H1 (cell line): ENCODE measurements at places on chromosomes 3 and 15.

GRCh38 chr3:30227571-30228301, 378.7 kb upstream of the TGFBR2 start:
- DNase-seq, result no peak

GRCh38 chr3:189040656-189041335, 131.0 kb upstream of the TPRG1 start:
- DNase-seq, result no peak

- no peak for DNase-seq
Measured at GRCh38 chr15:85950101-85950500, 129.6 kb upstream of the AGBL1 start.

GRCh38 chr3:171901615-171902312, 58.6 kb downstream of the TMEM212 start:
- DNase-seq, result no peak

DNA sequence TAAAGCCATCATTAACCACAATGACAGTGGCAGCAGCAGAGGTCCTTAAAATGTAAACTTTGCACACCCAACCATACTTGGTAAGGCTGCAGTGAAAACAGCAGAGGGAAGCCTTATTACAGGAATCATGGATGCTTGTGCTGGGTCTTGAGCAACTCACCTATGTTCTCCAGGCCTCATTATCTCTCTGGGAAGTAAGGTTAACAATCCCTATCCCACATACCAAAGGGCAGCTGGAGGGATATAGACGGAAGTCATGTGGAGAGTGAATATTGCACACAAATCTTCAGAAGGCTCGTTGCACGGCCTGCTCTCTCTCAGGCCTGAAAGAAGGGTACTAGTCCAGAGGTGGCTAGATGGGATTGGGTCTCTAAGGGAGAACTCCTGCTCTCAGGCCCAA, 25.8 kb upstream of the CELF6 start:
- no peak for DNase-seq

- no peak for DNase-seq
Measured at GRCh38 chr15:60656041-60656440, 177.1 kb upstream of the ICE2 start.

- no peak for DNase-seq
Measured at GRCh38 chr15:35330048-35330695, 215.8 kb downstream of the DPH6 start.

DNA sequence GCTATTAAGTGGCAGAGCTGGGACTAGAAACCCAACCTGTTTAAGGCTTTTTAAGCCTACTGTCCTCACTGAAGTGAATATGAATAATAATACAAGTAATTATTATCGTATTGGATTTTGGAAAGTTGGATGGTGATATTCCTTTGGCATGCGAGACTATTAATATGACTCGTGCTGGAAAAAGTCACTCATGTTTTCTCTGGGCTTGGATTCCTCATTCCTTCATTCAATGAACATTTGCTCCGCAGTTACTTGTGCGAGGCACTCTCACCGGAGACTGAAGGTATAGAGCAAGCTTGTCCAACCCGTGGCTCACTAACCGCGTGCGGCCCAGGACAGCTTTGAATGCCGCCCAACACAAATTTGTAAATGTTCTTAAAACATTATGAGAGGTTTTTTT, 694 bp downstream of the PLAAT1 start:
- no peak for DNase-seq

GRCh38 chr3:77283108-77283507, 243.2 kb downstream of the ROBO2 start:
- no peak for DNase-seq

- DNase-seq, result no peak
Measured at GRCh38 chr15:75064846-75065245, 41.5 kb downstream of the PPCDC start.

DNA sequence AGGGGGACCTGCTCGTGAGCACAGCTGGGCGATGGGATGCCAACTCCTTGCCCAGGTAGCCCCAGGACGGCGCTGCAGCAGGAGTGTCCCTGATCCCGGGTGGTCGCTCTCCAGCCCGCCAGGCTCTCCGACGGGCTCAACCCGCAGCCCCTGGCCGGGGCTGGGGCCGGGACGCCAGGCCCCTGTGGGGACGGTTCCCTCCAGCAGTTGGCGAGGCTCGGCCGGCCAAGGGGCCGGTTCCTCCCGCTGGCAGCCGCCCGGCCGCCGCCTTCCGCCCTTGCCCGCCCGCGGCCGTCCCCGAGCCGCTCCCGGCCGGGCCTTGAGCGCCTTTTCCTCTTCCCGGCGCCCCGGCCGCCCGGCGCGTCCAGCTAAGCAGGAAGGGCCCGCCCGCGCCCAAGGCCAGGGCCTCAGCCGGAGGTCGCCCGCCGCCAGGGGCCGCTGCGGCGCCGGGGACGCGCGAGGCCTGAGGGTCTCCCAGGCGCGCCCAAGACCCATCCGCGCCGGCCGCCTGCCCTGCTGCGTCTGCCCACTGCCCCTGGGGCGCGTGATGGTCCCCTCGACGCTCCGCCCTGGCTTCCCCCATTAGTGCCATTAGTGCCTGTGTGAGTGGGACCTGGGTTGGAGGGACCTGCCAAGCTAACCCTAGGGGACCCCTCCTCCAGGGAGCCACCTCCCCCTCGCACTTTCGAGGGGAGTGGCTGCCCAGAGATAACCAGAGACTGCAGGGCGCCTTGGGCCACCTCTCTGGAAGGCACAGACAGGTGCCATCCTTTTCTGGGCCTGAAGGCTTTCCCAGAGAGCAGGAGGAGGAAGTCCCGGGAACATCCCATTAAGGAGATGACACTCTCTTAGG, 106.4 kb downstream of the FBLN2 start:
- no peak for DNase-seq

DNA sequence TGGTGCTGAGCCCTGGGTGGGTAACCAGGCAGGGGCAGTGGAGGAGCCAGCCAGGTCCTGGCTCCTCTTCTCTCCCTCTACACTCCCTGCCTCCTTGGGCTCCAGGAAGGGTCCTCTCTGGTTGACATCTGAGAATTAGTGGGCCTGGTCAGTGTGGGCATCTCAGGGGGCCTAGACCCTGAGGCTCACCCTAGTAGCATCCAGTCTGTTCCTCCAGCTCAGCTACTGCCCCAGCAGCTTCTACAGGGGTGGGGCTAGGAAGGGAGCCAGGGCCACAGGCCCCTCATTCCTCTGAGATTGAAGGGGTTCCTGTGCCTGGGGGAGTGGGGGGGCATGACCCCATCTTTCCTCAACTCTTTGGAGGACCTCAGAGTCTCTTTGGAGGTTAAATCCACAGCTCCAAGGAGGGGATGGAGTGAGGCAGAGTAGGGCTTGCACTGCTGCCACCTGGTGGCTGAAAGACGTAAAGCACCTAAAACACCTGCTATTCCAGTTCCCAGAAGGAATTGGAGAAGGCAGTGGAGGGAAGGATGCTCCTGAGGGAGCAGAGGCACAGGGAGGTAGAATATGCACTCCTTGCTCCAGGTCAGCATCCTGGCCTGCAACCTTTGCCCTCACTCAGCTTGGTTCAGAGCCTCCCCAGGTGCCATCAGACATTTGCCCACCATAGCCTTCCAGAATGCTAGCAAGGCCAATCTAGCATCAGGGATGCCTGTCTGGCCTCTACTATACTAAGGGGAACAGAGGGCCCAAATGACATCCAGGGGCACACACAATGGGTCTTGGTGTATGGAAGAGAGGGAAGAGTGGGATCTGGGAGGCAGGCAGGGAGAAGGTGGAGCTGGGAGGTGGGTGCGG, 25.1 kb downstream of the C3orf18 start:
- peak; percentile 50 for DNase-seq

- DNase-seq, result no peak
Measured at GRCh38 chr3:81024560-81024959, 736.9 kb downstream of the GBE1 start.

DNA sequence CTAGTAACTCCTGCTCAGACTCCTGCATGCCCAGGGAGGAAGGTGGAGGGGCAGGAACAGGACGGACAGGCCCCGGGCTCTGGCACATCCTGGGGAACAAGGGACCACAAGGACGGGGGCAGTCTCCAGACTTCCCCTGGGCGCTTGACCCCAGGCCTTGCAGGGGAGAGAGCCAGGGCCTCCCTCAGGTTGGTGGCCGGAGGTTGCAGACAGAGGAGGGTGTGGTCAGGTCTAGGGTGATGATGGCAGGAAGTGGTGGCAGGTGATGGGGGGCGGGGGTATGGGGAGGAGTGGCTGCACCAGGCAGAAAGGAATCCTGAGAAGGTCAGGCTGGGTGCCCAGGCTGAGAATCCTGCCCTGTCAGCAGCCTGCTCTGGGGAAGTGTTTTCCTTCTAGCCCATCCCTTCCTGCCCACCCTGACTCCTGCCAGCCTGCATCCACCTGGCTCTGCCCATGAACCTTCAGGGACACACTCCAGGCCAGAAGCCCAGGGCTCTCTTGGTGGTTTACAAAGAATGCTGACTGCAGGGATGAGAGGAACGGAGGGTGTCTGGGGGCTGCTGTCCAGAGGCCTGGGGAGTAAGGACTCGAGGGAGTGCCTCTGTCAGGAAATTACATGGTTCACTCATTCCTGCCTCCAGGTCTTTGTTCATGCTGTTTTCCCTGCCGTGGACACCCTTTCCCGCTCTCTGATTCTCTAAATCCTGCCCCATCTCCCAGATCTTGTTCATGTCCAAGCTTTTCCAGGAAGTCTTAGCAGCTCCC, 15.8 kb downstream of the LOXL1 start:
- DNase-seq, result no peak

- DNase-seq, result no peak
Measured at GRCh38 chr3:123290962-123291361, 89.2 kb downstream of the SEC22A start.
